SW480 (cell line): ENCODE measurements at places on chromosomes 7 and 10.

- no peak for DNase-seq
These were observed 75.5 kb downstream of the RPS24 start for GRCh38 chr10:78109210-78109609.

DNA sequence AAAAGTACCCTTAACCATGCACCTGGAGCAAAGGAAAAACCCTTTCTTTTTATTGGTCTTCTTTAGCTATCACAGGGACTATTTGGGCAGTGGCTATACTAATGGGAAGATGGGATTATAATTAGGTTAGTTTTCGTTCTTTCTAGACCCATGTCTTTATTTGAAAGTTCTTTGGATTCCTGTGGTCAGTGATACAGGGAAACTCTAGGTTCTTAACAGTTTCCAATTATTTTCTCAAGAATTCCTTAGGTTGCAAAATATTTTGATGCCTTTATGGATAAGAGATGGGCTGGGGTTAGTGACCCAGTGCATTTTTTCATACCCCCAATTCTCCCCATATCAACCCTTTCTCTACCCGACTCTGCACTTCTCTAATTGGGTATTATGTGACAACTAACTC is 49.0 kb downstream of the ADD3 start:
- DNase-seq, result no peak

- DNase-seq, result no peak
These were observed 22.3 kb downstream of the CHST15 start for GRCh38 chr10:124071141-124071540.

DNA sequence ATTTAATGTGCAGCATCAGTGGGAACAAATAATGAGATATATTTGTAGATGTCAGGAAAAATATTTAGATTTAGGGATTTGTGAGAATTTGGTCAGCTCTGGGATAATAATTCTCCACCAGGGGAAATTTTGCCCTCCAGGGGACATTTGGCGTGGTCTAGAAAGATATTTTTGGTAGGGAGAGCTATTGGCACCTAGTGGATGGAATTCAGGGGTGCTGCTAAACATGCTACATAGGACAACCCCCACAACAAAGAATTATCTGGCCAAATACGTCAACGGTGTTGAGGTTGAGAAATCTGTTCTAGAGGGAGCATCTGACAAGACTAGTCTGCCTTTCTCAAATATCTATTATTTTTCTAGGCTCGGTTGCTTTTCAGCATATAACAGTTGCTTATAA is 2.1 kb downstream of the ADK start:
- DNase-seq, result peak; percentile 63

- DNase-seq, result no peak
These were observed 13.1 kb upstream of the IMPDH1 start for GRCh38 chr7:128422842-128423241.

DNA sequence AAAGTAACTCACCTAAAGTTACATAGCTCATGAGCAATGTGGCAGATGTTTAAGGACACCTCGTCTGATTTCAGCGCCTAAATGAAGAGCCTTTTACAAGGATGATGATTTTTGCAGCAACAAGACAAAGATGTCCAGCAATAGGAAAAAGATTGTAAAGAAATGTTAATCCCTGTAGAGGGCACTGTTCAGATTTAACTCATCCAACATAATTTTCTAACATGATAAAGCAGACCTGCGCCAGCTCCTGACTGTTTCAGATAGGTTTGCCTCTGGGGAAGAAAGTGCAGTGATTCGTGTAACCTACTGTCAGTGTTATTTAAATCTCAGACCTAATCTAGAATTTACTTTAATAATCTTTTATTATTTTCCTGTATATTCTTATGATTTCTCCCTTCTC is 595.2 kb downstream of the AUTS2 start:
- peak; percentile 39 for DNase-seq

DNA sequence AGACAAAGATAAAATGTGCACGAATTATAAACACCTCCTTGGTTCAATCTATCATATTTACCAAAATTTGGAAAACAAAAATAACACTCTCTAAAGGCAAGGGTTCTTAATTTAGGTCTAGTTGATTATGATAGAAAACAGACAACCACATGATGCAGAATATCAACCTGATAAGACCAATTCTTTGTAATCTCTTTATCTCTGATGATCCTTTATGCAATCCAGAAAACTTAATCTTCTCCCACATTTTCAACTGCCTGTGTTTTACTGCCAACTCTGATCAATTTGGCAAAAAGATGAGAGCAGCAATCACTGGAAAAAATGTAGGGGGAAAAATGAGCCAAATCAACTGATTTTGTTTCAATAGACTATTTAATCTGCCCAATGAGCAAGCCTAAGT is 148.5 kb downstream of the LRRN3 start:
- no peak for DNase-seq
